ENCODE measurements at places on chromosomes 16 and 17.

DNA sequence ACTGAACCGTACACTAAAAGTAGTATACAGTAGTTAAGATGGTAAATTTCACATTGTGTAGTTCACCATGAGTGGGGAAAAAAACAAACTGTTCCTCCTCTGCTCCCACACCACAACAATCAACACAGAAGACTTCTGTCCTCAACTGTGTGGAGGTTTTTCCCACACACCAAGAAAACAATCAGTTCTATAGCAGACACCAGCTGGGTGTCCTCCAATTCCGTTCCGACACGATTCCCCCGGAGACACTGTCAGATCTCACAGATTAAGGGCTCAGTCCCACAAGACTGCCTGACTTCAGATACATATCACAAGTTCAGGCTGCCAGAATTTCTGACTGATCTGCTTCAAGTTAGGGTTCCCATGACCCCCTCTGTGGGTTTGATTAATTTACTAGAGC, 31.8 kb downstream of the BBS2 start:
- DNase-seq: no peak

DNA sequence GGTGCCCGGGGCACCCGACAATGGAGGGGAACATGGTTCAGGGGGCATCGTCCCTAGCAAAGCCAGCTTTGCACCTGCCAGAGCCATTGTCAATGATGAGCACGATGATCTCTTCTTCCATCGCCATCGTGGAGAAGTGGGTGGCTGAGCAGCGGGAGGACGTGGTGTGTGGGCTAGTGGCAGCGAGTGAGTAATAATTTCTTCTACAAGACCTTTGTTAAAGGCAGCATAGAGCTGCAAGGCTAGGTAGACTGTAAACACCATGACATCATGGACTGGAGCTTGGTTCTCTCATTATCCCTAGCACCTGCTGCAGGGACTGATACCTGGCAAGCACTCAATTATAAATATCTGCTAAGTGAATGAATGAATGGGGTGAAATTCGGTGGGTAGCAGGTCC, 6.7 kb upstream of the HEATR3 start:
- DNase-seq: no peak

- DNase-seq: no peak
These were observed 110.1 kb downstream of the ADAMTS18 start for GRCh38 chr16:77324729-77325128.

DNA sequence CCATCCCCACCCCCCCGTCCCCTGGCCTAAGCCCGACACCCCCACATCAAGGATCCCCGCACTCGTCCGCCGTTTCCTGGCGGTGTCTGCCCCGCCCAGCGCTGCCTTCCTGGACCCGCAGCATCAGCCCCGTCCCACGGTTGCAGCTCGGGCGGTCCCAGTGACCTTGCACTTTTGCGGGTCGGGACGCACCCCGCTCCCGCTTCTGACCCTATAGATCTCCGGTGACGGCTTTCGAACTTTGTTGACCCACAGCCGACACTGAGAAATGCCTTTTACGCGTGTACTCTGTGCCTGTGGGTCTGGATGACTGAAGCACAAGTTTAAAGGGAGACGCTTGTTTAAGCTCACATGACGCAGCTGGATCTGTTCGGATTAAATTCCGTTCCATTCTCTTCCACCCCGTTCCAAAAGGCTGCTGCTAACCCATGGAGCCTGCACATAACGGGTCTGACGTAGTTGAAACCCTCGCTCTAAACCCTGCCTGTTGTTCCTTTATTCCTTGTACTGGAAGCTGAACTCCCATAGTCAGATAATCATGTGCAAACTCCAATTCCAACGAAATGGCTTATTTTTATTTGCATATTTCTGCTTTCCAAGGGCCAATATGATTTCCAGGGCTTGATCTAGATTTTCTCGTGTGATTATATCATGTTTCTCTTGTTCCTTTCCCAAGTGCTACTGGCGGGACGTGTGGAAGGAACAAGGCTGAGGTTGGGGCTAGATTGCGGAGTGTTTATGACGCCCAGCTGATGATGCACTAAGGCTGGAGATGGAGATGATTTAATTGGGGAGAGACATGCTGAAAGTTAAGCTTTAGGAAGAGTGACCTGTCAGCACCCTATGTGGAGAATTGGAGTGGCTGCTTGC, 834 bp downstream of the FLYWCH1 start:
- no peak for DNase-seq

- no peak for DNase-seq
These were observed 7.9 kb upstream of the SLFN14 start for GRCh38 chr17:35568561-35568960.

DNA sequence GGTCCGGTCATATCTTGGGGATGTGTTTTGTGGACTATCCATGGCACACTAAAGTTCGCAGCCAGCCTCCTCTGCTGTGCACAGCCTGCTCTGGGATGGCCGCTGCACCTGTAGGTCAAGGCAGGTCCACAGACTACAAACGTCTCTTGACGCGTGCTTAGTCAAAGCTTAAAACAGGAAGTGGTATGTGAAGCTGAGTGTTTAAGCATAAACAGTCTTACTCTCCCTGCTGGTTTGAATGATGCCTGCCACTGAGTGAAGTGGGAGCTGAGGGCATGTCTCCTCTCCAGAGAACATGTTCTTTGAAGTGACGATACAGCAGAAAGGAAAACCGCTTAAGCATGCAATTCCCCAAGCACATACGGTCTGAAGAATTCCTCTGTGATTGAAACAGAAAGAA, 365.6 kb downstream of the SLC39A11 start:
- DNase-seq: no peak

- no peak for DNase-seq
These were observed 257.8 kb downstream of the CPPED1 start for GRCh38 chr16:12545792-12546342.

DNA sequence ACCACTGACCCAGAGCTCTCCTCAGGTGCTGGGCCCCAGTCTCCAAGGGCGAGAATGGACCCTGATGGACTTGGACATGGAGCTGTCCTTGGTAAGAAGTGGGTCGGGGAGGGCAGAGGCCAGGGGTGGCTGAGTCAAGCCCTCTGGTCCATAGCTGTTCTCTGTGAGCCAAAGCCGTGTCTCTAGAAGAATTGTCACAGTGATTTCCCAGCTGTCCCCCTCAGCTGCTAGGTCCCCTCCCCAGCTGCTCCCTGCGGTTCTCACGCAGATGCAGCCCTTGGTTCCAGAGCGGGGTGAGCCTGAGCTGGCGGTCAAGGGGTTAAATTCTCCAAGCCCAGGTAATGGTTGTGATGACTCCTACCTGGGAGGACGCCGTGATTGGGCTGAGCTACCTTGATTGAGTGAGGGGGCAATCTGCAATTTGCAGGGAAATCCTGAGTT, 1.3 kb upstream of the NOL3 start:
- no peak for DNase-seq

- DNase-seq: no peak
These were observed 78.0 kb downstream of the MYO1D start for GRCh38 chr17:32798938-32799337.

DNA sequence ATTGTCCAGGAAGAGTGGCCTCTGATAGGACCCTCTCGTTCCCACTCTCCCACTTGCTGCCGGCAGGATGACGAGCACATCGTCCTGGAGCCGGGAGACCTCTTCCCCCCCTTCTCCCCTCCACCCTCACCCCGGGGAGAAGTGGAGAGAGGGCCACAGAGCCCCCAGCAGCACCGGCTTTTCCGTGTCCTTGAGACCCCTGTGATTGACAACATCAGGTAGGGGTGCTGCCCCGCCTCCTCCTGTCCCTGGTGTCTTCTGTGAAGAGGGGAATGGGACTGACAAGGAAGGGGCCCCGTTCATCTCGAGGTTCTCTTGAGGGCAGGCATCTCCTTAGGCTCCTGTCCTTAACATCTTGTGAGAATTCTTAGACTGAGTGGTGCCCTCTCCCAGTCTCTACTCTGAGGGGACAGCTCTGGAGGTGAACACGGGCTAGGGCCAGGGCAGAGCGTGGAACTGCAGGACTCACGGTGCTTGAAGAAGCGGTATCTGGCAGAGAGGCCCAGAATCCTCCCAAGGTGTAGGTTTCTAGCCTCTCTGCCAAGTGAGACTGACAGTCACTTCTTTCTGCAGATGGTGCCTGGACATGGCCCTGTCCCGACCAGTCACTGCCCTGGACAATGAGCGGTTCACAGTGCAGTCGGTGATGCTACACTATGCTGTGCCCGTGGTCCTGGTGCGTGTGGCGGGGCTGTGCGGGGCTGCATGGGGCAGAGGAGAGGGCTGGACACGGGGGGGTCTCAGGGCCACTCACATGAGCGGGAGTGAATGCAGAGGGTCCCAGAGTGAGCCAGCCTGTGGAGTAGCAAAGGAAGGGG, 26.4 kb downstream of the CASKIN2 start:
- no peak for DNase-seq

GRCh38 chr16:13391337-13391736, 489.9 kb downstream of the SHISA9 start:
- no peak for DNase-seq

GRCh38 chr17:1047879-1048470, 51.0 kb downstream of the TIMM22 start:
- DNase-seq: no peak

- DNase-seq: no peak
These were observed 26.4 kb downstream of the MLYCD start for GRCh38 chr16:83925095-83925905.

- DNase-seq: no peak
These were observed 652 bp downstream of the PRAC2 start for GRCh38 chr17:48723423-48724250.

- DNase-seq: no peak
These were observed 3.9 kb upstream of the NLRC5 start for GRCh38 chr16:56985288-56985961.

DNA sequence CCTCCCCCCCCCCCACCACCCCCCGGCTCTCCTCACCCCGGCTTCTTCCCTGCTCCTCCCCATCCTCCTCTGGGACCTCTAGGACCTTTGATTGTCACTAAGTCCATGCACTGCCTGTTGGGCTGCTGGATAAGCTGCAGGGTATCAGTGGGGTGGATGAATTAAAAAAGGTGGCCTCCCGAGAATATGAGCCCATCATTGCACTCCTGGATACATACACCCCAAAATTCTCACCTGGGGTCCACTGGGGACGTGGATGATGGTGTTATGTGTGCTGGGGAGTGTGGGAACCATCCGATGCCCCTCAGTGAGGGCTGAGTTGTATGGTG, 88.8 kb downstream of the IRF8 start:
- no peak for DNase-seq

DNA sequence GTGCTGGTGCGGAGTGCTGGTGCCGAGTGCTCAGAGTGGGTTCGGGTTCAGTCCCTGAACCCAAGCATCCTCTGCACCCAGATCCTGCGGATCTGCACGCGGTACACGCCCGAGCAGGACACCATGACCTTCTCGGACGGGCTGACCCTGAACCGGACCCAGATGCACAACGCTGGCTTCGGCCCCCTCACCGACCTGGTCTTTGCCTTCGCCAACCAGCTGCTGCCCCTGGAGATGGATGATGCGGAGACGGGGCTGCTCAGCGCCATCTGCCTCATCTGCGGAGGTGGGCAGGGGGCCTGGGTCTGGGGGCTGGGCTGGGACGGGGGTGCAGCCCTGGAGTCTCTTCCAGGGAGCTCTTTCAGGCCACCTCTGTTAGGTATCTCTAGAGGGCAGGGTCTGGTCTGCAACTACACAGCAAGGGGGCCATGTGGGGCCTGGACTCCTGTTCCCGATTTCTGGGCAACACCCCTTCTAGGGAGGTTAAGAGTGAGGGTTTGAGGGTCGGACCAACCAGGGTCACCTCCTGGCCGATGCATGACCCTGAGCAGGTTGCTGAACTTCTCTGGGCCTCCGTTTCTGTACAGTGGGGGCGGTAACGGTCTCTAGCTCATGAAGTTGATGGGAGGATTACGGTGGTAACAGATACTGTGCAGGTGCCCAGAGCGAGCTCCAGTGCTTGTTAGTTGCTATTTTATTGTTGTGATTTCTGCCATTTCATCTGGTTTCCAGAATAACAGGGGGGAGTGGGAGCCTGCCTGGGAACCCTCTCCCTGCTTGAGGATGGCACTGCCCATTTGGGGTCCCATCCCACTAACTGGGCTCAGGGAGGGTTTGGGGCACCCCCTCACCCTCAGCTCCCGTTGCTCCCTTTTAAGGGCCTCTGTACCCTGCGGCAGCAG, 10.1 kb downstream of the GJD3 start:
- DNase-seq: no peak

DNA sequence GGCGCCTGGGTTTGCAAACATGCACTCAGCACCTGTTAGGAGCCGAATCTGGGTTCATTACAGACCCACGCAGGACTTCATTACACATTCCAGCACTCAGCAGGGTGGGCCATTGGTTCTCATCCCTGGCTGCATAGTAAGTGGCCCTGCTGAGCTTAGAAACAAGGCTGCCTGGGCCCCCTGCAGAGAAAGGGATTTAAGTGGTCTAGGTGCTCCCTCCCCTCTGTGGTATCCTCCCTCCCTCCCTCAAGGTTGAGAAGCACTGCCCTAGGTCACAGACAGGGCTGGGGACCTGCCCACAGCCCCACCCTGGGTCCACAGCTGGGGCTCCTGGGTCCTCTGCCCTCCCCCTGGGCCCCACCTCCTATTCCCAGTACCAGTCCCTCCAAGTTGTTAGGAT, 28.3 kb downstream of the WNT3 start:
- DNase-seq: no peak

DNA sequence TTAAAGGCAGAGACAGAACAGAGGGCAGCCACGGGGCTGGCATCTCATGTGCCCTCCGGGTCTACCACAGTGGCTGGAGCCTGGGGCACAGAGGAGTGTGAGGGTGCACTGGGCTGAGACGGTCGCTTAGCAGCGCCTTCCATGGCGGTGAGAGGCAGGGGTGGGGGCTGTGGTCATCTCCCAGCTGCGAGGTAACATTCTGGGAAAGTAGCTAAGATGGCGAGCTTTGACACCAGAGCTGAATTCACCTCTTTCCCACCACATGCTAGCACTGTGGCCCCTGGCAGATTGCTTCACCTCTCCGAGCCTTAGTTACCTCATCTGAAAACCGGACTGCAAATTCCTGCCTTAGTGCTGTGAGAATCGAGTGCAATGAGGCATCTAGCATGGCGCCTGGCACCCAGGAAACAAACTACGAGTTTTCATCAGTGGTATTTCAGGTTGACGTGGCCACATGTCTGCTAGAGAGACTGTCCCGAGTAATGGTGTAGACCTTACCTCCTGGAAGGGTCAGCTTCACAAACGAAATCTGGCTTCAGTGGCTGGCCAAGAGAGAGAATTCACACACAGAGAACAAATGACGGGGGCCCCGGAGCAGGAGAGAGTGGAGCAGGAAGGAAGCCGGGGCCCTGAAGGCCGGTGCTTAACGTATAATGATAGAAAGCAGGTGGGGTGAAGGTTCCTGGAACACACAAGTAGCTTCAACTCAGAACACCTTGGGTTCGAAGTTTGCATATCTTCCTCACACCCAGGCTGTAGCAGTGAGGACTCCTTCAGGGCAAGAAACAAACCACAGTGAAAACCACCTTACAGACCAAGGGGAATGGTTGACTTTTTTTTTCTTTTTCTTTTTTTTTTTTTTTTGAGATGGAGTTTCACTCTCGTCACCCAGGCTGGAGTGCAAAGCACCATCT, 63.9 kb upstream of the RPH3AL start:
- DNase-seq: no peak

- no peak for DNase-seq
These were observed 55.1 kb downstream of the ZNRF1 start for GRCh38 chr16:75053791-75054555.

DNA sequence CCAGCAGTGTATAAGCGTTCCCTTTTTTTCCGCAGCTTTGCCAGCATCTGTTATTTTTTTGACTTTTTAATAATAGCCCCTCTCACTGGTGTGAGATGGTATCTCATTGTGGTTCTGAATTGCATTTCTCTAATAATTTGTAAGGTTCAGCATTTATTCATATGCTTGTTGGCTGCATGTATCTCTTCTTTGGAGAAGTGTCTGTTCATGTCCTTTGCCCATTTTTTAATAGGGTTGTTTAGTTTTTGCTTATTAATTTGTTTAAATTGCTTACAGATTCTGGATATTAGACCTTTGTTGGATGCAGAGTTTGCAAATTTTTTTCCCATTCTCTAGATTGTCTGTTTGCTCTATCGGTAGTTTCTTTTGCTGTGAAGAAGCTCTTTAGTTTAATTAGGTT, 26.9 kb downstream of the PHKB start:
- no peak for DNase-seq

Measured in stimulated activated CD8-positive, alpha-beta memory T cell treated with anti-CD3 and anti-CD28 coated beads, Interleukin-7, amount 100 ng/mL, for 4 hours (primary cell).